ENCODE measurements at places on chromosomes 11 and 22.

- DNase-seq, result peak; percentile 91
Measured at GRCh38 chr11:61908730-61909316, 8.5 kb downstream of the RAB3IL1 start.

DNA sequence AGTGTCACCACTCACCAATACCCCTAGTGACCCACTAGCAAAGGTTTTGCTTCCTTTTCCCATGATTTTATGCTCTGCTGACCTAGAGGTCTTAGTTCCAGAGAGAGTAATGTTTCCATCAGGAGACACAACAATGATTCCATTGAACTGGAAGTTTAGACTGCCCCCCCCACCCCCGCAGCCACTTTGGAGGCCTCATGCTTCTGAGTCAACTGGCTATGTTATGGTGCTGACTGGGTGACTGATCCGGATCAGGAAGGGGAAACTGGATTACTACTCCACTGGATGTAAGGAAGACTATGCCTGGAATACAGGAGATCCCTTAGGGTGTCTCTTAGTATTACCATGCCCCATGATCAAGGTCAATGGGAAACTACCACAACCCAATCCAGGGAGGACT is 633.6 kb downstream of the OPCML start:
- DNase-seq, result no peak

DNA sequence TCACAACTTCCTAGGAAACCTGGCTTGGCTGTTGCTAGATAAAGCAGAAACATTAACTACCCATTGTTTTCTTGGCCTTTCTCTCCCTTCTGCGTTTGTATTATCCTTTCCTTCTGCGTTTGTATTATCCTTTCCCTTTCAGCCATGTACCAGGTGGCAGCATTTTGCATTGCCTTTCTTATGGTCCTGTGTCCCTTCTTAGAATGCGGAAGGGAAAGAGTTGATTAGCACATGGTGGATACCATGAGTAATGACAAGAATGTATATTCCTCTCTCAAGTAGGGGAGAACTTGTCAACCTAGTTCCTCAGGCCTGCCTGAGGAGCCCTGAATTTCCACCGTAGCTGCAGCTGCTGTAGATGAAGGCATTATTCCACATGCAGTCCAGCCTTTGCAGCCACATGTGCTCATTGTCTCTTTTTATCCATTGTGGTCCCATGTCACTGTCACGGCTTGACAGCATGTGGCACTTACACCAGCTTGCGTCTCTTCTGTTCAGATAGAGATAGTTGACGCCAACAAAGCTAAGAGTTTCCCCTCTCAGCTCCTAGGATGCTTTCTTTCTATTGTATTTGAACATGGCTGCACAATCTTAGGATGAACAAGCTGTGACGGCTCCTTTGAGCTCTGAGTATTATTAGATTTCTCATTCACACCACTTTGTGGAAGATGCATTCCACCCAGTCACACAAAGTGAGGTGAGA is 44.8 kb downstream of the SLN start:
- no peak for DNase-seq

DNA sequence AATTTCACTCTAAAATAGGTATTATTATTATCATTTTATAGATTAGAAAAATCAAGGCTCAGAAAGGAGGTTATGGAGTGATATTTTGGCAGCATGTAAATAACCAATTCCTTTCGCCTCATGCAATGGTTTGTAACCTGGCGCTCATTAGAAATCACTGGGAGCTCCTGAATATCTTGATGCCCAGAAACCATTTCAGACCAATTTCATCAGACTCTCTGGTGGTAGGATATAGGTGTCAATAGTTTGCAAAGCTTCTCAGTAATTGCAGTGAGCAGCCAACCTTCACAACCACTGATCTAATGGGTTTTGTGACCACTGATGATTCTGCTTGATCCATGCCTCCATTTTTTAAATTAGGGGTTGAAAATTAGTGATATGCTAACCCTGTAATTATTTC is 57.8 kb upstream of the ZC3H12C start:
- no peak for DNase-seq

GRCh38 chr22:41914611-41915034 is 251 bp downstream of the SHISA8 start:
- DNase-seq, result no peak

Data from Right ventricle myocardium inferior (tissue), 1 donor.